ENCODE measurements at places on chromosomes 11 and 22.

DNA sequence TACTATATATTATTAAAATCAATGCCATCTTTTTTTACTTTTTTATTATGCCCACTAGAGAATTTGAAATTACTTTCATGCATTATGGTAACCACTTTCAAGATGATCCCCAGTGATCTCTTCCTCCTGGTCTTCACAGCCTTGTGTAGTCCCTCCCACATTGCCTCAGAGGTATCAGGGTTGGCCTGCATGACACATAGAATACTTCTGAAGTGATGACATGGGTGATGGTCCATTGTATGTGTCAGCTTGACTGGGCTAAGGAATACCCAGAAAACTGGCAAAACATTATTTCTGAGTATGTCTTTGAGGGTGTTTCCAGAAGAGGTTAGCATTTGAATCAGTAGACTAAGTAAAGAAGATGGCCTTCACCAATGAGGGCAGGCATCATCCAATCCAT, 14.2 kb upstream of the ISX start:
- no peak for DNase-seq

DNA sequence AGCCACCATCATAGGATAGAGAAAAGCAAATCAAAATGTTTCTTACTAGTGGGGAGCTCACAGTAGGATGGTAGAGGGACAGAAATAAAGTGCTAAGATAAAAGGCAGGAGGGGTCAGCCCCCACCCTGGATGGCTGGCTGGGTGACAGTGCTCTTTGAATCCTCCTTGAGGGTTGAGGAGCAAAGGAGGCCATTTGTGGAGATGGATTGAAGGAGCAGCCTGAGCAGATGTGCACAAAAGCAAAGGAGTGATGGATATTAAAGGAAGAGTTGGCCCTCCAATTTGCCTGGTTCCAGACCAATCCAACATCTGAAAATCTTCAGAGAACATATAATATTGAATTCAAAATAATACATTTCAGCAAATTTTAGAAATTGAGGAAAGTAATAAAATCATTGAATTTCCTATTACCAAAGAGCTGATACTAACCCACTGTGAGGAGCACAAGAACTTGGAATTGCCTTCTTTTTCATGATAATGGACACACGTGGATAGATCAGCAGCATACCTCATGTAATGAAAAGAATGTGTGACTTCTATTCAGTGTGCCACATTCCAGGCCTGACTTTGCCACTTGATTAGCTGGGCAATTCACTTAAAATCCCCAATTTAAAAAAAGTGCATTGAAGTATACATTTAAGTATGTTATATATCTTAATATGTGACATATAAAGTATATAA, 287.0 kb downstream of the FAT3 start:
- no peak for DNase-seq

DNA sequence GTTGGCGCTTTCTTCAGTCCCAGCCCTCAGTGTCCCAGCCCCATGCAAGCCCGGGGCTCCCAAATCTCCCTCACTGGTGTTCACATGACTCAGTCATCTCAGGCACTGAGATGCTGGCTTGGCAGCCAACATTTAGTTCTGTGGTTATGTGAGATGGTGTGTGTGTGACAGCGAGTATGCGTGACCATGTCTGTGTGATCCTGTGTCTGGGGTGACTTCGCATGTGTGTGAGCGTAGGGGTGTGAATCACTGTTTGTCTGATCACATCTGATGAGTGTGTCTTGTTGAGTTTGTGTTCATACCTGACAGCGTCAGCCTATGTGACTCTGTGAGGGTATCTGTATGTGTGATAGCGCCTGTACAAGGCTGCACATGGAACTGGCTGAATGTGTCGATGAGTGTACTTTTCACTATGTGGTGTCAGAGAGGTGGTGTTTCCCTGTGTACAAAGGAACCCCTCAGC, 16.2 kb downstream of the CREB3L1 start:
- DNase-seq: peak; percentile 33

GRCh38 chr11:1653541-1654387, 24.2 kb downstream of the KRTAP5-5 start:
- no peak for DNase-seq

- no peak for DNase-seq
These were observed 15.5 kb downstream of the OPCML start for GRCh38 chr11:133516845-133517244.

DNA sequence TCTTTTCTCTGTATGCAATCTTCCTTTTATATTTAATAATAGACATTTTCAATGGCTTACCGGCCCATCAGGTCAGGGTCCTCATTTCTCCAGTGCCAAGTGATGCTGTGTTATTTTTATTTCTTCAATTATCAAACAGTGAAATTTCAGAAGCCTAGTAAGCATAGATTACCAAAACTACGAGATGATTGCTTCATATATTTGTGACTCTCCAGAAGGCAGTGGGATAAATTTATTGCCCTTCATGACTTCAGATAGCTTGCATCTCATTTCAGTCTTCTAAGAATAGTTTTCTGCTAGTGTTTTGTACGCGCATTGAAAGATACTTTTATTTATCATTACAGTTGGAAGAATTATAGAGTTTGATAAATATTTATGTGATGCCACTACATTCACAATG, 139.6 kb downstream of the FAT3 start:
- no peak for DNase-seq

- DNase-seq: no peak
These were observed 23.3 kb downstream of the ARL14EP start for GRCh38 chr11:30346068-30346688.

DNA sequence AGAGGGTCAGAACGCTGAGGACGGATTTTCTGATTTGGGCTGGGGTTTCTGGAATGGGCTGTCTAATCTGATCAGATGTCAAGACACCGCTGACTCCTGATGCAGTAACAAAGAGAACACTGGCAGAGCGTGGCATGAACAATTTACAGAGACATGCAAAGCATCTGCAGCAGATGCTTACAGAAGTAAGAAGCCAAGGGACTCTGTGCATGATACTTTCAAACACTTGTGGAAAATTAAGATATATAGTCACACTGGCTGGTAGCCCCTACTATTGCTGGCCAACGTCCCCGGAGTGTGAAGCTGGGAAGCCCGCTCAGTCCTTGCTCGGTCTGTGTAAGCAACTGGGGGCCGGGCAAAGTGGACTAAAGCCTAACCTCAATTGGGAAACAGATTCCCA, 903.7 kb downstream of the BRD1 start:
- DNase-seq: no peak

GRCh38 chr11:3882655-3883054, 27.2 kb downstream of the STIM1 start:
- DNase-seq: no peak

GRCh38 chr11:3747704-3748103, 49.6 kb downstream of the NUP98 start:
- no peak for DNase-seq

DNA sequence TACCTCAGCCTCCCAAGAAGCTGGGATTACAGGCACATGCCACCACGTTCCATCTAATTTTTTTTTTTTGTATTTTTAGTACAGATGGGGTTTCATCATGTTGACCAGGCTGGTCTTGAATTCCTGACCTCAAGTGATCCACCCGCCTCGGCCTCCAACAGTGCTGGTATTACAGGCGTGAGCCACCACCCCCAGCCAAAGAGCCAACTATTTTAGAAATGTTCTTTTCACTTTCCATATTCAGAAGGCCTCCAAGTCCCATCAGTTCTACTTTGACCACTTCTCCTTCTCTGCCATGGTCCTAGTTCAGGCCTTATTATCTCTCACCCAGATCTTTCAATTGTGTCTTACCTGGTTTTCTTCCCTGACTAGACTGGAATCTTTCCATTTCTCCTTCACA, 48.2 kb downstream of the CCDC83 start:
- no peak for DNase-seq

DNA sequence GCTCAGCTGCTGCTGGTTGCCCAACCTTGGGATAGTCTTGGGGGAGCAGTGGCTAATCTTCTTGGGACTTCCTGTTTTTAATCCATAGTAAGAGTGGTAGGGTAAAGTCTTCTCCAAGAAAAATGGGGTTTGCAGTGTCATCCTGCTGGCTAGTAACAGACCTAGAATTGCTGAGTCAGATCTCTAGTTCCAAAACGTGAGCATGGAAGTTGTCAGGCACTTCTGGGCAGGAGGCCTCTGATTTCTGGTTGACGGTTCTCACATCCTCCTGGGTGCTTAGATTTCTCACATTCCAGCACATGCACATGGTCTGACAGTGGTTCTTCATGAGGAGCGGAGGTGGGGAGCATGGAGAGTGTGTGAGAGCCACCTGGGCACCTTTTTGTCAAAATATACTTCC, 410.0 kb downstream of the OPCML start:
- DNase-seq: no peak

- DNase-seq: no peak
These were observed 25.8 kb upstream of the PPARA start for GRCh38 chr22:46124383-46125144.

GRCh38 chr11:118434553-118435289, 1.6 kb upstream of the KMT2A start:
- peak; percentile 52 for DNase-seq

- DNase-seq: no peak
These were observed 42.0 kb downstream of the IGLL5 start for GRCh38 chr22:22929381-22930221.

GRCh38 chr11:78583889-78584288, 9.2 kb upstream of the NARS2 start:
- no peak for DNase-seq

DNA sequence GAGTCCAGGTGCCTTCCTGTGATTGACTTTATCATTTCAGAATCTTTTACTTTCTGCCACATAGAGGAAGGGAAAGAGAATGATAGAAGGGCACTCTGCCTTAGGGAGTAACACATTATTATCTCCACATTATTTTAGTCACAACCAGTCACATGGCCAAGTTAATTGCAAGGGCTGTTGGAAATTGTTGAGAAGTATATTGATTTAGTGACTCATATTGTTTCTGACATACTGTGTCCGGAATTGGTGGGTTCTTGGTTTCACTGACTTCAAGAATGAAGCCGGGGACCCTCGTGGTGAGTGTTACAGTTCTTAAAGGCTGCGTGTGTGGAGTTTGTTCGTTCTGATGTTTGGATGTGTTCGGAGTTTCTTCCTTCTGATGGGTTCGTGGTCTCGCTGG, 8.7 kb downstream of the OR51B4 start:
- DNase-seq: no peak

- no peak for DNase-seq
These were observed 344.3 kb downstream of the AASDHPPT start for GRCh38 chr11:106421676-106422292.

DNA sequence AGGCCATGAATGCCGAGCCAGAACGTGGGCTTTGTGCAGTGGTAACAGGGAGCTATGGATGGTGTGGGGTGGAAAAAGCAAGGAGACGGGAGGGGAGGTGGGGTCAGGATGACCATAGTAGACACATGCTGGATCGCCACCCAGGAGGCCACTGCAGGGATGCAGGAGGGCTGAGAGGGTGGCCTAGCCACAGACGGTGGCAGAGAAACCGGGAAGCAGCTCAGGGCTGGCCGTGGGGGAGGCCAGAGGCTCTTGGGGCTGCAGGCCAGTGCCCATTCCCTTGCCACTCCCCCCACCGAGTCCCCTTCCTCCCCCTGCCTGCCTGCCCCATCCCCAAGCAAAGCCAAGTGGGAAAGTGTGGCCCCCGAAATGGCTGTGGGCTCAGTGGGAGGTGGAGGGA, 59.1 kb upstream of the TCF20 start:
- DNase-seq: no peak

DNA sequence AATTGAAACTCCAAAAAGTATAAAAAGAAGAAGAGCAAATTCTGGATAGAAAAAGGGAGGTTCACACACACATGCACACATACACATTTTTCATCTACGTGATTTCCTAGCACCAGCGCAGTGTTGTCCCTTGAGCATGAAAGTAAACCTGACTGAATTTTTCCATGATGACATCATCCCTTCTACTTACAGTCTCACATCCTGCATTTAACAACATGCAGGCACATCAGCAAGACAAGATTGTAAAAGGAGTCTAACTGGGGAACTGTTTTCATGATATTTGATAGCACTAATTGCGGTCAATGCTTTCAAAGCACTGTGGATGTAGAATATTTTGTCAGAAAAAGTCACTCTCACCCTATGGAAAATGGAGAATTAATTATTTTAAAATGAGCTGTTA, 36.6 kb downstream of the GAS2 start:
- peak; percentile 41 for DNase-seq

DNA sequence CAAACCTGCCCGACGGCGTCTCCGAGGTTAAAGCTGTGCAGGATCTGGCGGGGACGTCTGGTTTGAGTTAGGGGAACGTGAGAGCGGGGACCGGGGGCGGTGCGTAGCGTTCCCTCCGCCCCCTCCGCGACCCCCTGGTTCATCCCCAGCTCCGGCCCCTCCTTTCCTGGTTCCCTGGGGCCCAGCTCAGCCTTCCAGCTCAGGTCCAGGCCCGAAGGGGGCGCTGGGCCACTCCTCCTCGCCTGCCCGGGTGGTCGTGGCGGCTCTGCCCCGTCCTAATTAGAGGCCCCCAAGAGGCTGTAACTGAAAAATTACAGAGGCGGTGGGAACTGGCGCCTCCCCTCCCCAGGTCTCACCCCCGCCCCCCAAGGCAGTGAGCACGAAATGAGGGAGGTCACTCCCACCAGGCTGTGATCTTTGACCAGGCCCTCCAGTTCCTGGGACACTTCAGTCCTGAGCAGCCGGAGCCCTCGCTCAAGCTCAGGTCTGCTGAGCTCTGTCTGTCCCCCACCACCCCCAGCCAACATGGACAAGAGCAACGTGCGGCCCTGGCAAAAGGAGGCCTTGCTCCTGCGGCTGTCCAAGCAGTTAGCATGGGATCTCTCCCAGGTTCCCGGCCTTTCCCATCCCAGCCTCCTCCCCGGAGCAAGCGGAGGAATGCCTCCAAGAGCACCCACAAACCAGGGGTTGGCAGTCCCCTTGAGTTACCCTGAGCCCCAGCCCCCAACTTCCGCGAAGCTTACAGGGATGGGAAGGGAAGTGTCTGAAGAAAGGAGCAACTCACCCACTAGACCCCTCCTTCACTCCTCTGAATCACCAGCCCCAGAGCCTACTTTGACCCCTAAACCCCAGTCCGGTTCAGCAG, 3.3 kb downstream of the CD248 start:
- DNase-seq: peak; percentile 87

GRCh38 chr11:2708757-2709281, 9.0 kb upstream of the KCNQ1OT1 start:
- DNase-seq: peak; percentile 87

DNA sequence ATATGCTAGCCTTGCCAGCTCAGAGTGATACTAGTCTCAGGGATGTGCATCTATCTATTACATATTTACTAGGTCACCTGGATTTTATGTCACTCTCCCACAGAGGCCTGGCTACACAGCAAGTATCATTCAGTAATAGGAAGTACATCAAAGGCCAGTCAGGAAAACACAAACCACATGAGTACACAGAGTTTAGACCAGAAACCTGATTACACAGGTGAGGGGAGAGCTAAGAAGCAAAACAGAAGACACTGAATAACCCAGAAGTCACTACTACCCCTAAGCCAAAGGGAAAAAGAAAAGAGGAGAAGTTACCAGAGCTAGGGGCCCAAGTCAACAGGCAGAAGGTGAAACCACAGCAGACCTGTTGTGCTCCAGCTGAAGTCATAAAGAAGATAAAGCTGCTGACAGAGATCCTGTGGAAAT, 13.3 kb downstream of the LPXN start:
- DNase-seq: no peak
